ENCODE measurements at places on chromosomes 5 and 9.

GRCh38 chr5:12526113-12526512, 621.9 kb upstream of the CTNND2 start:
- DNase-seq = no peak

- DNase-seq = no peak
Observed at GRCh38 chr5:109180668-109181067, 229.1 kb downstream of the PJA2 start.

- no peak for DNase-seq
Observed at GRCh38 chr5:110917161-110917875, 154.2 kb upstream of the TSLP start.

- DNase-seq = no peak
Observed at GRCh38 chr5:140882591-140882899, 621 bp downstream of the PCDHA13 start.

Measured in NCI-H510A (cell line).